ENCODE measurements at places on chromosomes 1 and 21.

DNA sequence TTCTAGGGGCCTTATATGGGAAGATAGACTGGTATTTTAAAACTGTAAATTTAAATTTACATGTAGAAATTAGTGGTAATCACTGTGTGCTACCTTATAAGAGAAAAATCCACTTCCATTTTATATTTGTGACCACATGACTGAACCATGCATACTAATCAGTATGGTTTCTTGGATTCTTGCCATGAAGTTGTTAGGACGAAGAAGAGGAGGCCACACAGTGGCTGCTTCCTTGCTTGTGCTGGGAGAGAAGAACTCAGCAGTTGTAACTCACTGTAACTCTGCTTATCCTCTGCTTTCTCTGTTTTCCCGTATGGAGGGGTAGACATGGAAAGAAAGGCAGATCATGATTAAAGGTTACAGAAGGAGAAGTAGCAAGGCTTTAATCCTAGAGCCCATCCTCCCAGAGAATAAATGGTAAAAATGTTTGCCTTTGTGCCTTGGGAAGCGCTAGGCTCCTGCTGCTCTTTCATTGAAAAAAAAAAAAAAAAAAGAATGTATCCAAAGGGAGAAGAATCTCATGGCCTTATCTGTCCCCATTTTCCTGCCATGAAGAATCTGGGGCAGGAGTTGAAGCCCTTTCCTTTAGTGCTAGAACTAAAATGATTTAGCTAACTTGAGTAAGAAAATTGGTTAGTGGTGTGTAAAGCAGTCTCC, 32.4 kb downstream of the KCTD3 start:
- no peak for DNase-seq

GRCh38 chr1:17098446-17099317, 20.6 kb downstream of the PADI2 start:
- no peak for DNase-seq

DNA sequence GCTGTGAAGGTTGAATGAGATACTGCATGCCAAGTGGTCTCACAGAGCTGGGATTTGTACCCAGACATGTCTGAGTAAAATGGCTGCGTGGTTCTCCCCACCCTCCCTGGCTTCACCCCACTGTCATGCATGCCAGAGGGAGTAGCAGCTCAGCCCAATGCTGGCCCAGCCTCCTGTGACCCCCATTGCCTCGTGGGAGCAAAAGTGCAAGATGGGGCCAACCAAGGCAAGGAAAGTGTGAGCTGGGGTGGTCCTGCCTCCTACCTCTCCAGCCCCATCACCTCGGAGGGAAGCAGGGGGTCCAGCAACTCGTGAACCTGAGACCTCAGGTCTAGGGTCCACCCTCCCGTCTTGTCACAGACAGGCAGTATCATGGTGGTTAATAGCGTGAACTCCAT, 209.8 kb upstream of the GRIK3 start:
- no peak for DNase-seq

DNA sequence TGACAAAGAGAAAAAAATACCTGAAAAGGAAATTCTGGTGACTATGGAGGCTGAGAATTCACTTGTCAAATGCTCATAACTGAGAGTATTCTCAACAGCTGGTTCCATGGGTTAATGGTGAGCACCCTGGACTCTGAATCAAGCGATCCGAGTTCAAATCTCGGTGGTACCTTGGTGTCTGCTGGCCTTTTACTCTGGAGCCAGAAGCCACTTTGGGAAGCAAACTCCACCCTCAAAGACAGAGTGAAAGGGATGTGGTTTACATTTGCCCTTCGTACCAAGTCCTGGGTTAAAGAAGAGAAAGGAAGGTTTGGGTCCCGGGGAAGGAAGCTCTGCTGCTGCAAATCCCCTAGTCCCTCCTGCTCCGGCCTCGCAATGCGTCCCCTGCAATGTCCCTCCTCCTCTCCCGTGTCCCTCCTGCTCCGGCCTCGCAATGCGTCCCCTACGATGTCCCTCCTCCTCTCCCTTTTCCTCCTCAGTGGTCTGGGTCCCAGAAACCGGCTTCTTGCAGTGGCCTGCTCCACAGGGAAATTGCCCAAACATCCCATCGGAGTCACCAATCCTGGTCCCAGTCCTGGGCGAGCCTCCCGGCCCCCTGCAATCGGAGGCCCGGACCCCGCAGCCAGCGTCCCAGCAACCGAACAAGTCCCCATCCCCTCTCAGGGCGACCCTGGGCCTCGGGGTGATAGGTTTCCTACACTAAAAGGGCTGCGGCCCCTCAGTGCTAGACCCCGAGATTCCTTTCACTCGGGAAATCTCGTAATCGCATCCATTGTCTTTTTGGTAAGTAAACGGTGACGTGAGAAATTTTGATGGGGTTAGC, 129.4 kb downstream of the PPIAL4G start:
- no peak for DNase-seq

DNA sequence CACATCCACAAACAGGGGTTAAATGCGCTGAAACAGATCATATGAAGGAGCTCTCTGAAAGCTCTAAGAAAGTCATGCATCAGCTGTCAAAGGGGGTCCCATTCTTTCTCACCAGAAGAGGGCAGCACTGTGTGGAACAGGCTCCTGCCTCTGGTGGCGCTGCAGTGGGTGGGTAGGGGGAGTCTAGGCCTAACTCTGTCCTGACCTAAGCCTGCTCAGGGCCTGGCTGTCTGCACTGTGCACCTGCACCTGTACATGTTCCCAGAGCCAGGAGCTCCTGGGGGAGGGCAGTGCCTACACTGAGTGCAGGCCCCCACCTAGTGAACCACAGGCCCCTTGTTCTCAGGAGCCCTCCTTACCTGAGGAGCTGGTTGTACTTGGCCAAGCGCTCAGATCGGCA, 16.0 kb downstream of the ENO1 start:
- no peak for DNase-seq

- no peak for DNase-seq
These were observed 64.1 kb upstream of the RNPC3 start for GRCh38 chr1:103461161-103462105.

DNA sequence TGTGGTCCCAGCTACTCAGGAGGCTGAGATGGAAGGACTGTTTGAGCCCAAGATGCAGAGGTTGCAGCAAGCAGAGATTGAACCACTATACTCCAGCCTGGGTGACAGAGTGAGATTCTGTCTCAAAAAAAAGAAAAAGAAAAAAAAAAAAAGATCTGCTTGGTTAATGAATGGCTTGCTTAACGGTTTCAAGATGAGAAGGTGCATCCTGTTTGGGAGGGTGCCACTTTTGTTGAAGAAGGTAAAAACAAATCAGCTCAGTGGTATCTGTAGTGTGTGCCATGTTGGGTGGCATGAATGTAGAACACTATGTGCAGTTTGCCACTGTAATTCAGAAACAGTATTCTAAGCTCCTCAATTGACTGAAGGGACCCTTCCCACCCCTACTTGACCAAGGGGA, 94.9 kb upstream of the ETV3 start:
- DNase-seq, result no peak

GRCh38 chr1:179824265-179824664, 53.3 kb downstream of the TOR1AIP2 start:
- peak; percentile 23 for DNase-seq

DNA sequence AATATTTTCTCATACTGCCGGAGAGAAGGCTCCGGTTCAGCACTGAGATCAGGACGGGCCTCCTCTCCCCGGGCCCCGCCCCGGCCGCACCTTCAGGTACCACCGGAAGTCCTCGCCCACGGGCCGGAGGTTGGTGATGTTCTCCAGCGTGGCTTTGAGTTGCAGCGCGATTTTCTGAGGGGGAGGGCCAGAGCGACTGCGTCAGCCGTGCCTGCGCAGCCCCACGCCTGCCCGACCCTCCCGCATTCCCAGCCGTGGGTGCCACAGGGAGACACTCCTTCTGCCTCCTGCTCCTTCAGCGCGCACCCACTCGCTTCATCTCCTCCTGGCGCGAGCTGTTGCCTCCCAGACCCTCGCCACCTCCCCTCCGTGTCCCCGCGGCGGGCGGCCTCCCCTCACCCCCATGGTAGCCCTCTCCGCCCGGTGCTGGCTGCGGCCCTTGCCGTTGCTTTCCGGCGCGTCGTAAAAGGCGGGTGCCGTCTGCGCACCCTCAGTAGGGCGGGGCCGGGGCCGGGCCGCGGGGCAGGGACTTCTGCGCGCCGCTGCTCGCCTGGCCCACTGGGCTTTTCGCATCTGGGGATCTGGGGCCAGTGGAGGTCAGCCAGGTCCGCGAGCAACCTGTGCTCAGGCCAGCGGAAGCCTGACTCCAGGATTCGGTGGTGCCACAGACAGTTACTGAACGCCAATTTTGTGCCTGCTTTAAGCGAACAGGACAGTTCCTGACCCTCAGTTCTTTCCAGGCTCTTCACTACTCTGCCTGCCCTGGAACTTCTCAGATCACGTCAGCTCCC, at the start of gene CZIB:
Gene CZIB, minus strand, starts transcription at position 464 of the 791 bp plus-strand sequence. Its CDS starts 59 bp downstream, at position 405.
- DNase-seq, result peak; percentile 93

GRCh38 chr1:165490175-165490574, 45.2 kb upstream of the RXRG start:
- no peak for DNase-seq

GRCh38 chr1:247060771-247061170, 17.8 kb downstream of the ZNF670 start:
- DNase-seq, result no peak

GRCh38 chr1:911875-912739, 11.6 kb upstream of the SAMD11 start:
- no peak for DNase-seq

DNA sequence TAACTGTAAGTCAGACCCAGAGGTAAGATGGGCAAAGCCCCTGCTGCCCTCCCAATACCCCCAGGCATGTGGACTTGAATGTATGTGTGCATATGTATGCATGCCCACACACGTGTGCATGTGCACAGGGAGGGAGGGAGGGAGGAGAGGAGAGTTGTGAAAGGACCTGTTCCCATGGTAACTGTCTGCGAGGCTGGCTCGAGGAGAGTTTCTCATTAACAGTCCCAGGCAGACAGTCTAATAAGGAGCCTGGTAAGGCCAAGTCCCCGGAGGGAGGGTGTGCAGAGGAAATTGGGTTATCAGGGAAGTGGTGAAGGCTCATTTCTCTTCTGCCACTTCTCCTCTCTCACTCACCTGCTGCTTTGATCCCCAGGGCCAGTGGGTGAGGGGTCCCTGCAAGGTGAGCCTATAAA, 74.9 kb downstream of the NFASC start:
- DNase-seq, result no peak

DNA sequence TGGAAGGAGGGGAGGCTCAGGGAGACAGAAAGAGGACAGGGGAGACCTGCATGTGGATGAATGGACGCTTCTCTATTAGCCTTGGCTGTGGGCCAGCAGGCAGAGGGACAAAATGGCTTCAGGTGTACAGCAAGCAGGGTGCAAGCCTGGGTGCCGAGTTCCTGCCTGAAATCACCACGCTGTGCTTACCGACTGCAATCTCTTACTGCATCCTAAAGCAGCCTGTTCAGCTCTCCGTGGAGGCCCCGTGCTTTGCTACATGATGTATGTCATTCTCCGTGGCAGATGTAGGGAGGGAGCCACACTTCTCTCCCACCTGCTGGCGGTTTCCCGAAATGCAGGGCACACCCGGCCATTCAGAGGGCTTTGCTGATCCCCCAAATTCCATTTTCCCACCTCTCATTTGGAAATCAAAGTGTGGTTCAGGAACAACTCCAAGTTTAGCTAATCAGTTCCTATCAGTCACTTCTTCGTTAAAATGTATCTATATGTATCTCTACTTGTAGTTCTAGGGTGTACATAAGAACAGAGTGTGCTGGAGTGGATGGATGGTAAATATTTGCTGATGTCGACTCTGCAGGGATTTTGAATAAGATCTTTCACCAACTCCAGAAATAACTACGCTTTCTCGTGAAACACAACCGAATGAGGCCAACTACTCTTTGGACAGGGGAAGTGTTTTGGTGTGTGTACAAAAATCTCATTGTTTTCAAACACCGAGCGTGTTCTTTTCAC, 122.3 kb upstream of the BACE2 start:
- peak; percentile 51 for DNase-seq

- DNase-seq, result no peak
These were observed 21.6 kb downstream of the RIT1 start for GRCh38 chr1:155889566-155889965.

GRCh38 chr21:37231249-37231645, 35.9 kb downstream of the VPS26C start:
- no peak for DNase-seq

DNA sequence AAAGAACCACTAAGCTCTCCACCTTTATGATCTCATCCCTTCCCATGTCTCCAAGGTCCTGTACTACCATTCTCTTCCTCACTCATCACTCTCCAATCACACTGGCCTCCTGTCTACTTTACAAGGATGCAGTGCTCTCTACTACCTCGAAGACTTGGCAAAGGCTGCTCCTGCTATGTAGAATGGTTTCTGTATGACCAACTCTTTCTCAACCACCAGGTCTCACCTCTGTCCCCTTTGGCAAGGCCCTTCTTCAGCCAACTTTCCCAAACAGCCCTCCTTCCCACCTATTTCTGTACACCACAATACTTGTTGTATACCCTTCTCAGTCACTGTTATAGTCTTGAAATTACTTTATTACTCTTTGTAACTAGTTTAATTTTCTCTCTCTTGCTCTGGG, 41.2 kb downstream of the FYB2 start:
- DNase-seq, result no peak

- DNase-seq, result no peak
These were observed 51.6 kb downstream of the NEGR1 start for GRCh38 chr1:72230746-72231145.

GRCh38 chr1:39672551-39672947, 642 bp upstream of the NT5C1A start:
- no peak for DNase-seq

DNA sequence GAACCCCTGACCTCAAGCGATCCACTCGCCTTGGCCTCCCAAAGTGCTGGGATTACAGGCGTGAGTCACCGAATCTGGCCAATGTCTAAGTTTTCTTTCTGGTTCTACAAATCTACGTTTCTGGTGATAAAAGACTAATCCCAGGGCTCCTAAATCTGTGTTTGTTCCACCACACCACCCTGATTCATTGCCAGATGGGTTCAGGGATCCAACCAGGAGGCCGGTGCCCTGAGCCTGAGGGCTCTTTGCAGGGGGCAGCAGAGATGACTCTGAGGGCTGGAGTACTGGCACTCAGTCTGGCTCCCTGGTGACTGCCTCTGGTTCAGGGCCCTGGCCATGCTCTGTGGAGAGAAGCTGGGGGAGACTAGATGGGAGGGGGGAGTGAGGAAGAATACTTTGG, 10.5 kb upstream of the OPRD1 start:
- DNase-seq, result no peak

DNA sequence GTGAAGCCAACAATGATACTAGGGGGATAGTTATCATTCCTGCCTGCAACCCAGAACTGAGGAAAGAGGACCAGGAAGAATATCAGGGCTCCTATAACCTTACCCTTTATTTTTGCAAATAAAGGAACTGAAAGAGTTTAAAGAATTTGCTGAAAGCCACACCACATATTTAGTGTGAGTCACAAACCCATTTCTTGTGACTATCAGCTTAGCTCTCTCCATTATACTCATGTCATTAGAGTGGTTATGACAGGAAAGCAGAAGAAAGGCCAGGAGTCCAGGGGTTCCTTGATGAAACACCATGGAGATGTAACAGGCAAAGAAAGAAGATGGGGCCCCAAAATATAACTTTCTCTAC, 141.1 kb upstream of the SAMSN1 start:
- no peak for DNase-seq

GRCh38 chr1:106780066-106780465, 276.4 kb upstream of the PRMT6 start:
- DNase-seq, result no peak

Data from NCI-H510A (cell line).